T follicular helper cell (primary cell): ENCODE measurements at places on chromosomes 3 and 15.

- DNase-seq = no peak
Measured at GRCh38 chr3:105771392-105771791, 97.4 kb downstream of the CBLB start.

GRCh38 chr3:63179862-63180522, 98.1 kb upstream of the SYNPR start:
- no peak for DNase-seq

- DNase-seq = no peak
Measured at GRCh38 chr3:88321363-88322050, 171.7 kb downstream of the C3orf38 start.

DNA sequence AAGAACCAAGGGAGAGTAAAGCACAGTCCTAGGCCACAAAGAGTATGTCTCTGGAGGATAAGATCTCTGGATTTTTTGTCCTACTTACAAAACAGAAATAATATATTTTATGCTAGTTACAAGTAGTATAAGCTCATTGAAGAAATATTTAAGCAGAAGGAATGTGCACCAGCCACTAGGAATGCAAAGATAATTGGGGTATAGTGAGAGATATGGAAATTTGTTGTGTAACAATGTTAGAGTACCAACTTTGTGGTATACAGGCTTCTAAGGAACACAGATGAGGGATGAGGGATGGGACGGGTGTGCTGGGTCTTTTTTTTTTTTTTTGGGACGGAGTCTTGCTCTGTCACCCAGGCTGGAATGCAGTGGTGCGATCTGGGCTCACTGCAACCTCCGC, 26.5 kb downstream of the AKAP13 start:
- no peak for DNase-seq

GRCh38 chr3:49133226-49133951, 539 bp upstream of the LAMB2 start:
- no peak for DNase-seq
